ENCODE measurements at places on chromosomes 6 and 20.

GRCh38 chr6:57261926-57262325, 39.8 kb upstream of the RAB23 start:
- peak; percentile 18 for DNase-seq

GRCh38 chr6:46651816-46652215, 802 bp downstream of the CYP39A1 start:
- DNase-seq = no peak

- no peak for DNase-seq
Measured at GRCh38 chr6:41056768-41057490, 3.9 kb downstream of the APOBEC2 start.

GRCh38 chr6:152404086-152404857, 232.9 kb downstream of the SYNE1 start:
- DNase-seq = no peak

GRCh38 chr6:70666706-70667105, 977 bp upstream of the SMAP1 start:
- DNase-seq = no peak

- no peak for DNase-seq
Measured at GRCh38 chr6:100886076-100886475, 4.9 kb upstream of the ASCC3 start.

GRCh38 chr20:8515810-8516435, 383.9 kb downstream of the PLCB1 start:
- no peak for DNase-seq

DNA sequence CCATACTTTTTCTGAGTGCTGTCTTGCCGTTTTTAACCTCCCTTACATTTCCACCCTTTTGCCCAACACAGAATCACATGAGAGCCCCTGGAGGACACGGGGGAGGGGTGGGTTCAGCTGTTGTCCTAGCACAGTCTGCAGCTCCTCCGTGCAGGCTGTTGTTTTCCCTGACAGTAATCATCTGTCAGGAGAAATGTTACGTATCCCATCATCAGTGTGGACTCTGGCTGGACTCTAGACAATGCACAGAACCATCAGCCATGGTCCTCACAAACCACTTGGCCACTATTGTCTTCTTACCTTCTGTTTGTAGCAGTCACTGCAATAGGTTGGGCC, 92.1 kb downstream of the RIN2 start:
- peak; percentile 31 for DNase-seq

- DNase-seq = peak; percentile 35
Measured at GRCh38 chr6:40997234-40997957, 41.6 kb downstream of the UNC5CL start.

- DNase-seq = no peak
Measured at GRCh38 chr6:106107043-106107613, 21.0 kb downstream of the PRDM1 start.

DNA sequence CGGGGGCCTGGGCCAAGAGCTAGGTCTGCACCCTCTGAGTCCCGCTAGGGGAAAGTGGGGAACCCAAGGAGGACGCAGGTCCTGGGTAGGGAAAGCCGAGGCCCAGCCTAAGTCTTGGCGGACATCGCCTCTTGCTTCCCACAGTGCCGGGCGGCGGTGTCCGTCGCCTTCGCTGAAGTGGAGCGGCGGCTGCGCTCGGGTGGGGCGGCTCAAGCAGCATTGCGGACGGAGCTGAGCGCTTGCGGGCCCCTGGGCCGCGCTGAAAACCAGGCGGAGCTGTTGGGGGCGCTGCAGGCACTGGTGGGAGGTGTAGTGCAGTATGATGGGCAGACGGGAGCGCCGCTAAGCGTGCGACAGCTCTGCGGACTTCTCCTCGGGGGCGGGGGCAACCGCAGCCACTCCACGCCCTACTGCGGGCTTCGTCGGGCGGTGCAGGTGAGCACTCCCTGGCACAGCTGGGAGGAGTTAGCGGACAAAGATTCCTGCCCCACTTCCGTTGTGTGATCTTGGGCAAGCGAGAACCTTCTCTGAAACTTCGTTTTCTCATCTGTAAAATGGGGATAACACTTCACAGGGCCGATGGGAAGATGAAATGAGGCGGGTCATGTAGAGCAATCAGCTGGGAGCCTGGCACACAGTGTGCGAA, 4.2 kb downstream of the PRSS16 start:
- DNase-seq = no peak
